Neural progenitor cell (in vitro differentiated cells): ENCODE measurements at places on chromosomes 6 and 20. TPM values are rescaled to one million over a fixed set of nuclear protein-coding genes. Genes with fewer than 3 reads are reported as not detected.
A peak's percentile ranks its signal among the peaks of the same experiment; 100 is the strongest.

GRCh38 chr6:52539607-52540006 is 37.3 kb downstream of the TRAM2 start:
- no peak for DNase-seq

DNA sequence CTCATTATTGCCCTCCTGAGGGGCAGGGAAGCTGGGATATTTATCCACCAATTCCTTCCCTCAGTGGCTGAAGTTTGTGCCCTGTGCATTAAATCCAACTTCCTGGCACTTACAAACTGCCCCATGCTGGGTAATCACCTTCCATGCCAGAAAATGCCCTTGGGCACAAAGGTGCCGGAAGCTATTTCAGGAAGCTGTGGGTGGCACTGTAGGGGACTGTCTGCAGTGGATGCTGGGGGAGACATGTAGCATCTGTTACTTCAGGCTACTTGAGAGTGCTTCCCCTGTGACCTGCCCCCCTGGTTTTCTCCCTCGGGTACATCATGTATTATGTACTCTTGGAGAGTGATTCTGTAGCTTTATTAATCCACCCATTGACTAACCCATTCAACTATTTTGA is 24.7 kb upstream of the RALGAPA2 start:
- no peak for DNase-seq

Gene MARCKS
- 133 and 163 TPM in 2 replicates for total RNA-seq

GRCh38 chr6:138157986-138158638 is 3.6 kb upstream of the ARFGEF3 start:
- no peak for DNase-seq

Gene ZNF334
- total RNA-seq: 29.0 and 45.9 TPM in 2 replicates

Gene LINC00237
- total RNA-seq: not detected in 2 replicates

DNA sequence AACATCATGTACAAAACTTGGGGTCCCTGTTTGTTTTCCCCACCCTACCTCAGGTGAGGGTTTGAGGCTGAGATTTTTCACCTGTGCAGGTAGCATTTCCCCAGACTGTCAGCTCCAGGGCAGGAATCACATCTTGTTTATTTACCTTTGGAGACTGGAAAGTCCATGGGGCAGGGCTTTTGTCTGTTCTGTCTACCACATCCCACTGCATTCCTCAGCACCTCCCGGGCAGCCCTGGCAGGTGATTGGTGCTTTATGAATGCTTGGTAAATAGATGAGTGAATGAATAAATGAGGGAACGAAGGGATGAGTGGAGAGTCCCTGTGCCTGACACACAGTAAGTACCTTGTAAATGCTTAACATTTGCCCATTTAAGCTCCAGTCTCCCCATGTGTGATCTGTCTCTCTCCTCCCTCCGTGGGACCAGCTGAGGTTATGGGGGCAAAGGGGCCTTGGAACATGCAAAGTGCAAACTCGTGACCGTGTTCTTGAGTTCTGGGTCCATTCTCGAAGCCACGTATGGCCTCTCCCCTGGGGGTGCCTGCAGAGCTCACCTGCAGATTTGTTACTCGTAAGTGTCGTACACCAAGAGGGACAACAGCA is 69.7 kb upstream of the PMEPA1 start:
- no peak for DNase-seq

GRCh38 chr6:48671505-48671904 is 560.5 kb upstream of the PTCHD4 start:
- no peak for DNase-seq

Gene DEFB114
- not detected in 2 replicates for total RNA-seq

Gene DEFB112
- total RNA-seq: not detected in 2 replicates

Gene CDSN
- total RNA-seq: not detected in 2 replicates

GRCh38 chr6:107419733-107420132 is 39.6 kb downstream of the PDSS2 start:
- DNase-seq: no peak

Gene FARS2
- 9.9 and 10.8 TPM in 2 replicates for total RNA-seq

Gene BICRAL
- 8.6 TPM in 2 replicates for total RNA-seq

DNA sequence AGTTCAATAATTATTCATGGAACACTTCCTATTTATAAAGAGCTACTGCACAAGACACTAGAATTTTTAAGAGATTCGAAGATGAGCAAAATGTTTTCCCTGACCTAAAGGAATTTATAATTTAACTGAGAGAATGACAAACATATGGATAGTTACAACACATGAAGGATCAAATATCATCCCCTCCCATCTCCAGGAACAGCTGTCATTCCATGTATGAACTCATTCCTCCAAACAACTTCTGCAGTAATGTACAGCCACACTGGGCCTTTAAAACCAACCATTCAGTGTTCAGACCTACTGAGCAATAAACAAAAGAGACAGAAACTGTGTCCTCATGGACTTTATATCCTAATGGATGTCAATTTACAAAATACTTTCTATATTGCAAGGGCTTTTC is 87.8 kb downstream of the KIF16B start:
- DNase-seq: no peak

Gene SULF2
- total RNA-seq: 24.0 and 38.0 TPM in 2 replicates

GRCh38 chr6:7974938-7975763 is 64.6 kb upstream of the TXNDC5 start:
- no peak for DNase-seq

GRCh38 chr20:57440678-57441509 is 49.7 kb downstream of the RBM38 start:
- peak; percentile 65 for DNase-seq

Gene FOXF2
- not detected in 2 replicates for total RNA-seq

Gene RGS17
- total RNA-seq: 4.8 and 8.1 TPM in 2 replicates

- no peak for DNase-seq
These were observed 81.5 kb downstream of the CEBPB start for GRCh38 chr20:50272030-50272723.

Gene CDKN1A
- total RNA-seq: 7.0 and 14.1 TPM in 2 replicates

DNA sequence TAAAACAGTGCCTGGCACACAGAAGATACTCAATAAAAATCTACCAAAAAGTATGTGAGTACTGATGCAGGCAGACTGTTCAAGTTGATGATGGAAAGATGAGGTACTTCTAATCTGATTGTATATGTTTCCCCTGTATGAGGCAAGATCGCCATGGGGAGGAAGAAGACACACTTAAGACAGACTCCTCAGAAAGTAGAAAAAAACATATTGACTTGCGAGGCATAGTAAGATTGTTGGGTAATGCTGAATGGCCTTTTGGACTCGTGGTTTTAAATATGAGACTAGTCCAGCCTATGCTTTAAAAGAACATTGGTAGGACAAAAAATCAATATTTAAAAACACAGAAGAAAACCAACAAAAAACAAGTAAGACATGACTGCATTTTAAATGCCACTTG is 72.6 kb downstream of the SHPRH start:
- no peak for DNase-seq

GRCh38 chr20:46013829-46014516 is 5.3 kb downstream of the MMP9 start:
- peak; percentile 90 for DNase-seq

Gene ISM1
- 0.06 TPM in 1 of 2 replicates, not detected in the other for total RNA-seq

Gene VWA7
- total RNA-seq: 0.15 and 0.34 TPM in 2 replicates

DNA sequence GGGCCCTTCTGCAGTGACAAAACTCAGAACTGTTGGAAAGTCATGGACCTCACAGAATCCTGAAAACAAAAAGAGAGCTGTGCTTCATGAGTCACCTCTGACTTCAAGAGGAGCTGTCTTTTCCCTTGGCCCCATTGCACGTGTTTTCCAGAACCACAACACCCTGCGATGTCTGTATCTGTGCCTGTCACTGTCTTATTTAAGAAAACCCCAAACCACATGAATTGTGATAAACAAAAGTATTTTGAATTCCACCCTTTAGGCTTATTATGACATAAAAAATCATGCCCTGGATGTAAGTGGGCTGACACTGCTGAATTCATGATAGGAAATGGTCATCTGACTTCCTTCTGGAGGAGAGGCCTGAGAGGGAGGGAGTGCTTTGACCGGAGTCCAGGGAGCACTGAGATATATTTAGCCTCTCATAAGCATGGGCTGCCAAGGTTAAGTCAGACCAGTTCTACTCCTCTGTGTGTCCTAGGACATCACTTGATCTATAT is 96.4 kb upstream of the DUSP22 start:
- DNase-seq: no peak

GRCh38 chr6:42166444-42167141 is 6.6 kb upstream of the GUCA1A start:
- DNase-seq: peak; percentile 87

DNA sequence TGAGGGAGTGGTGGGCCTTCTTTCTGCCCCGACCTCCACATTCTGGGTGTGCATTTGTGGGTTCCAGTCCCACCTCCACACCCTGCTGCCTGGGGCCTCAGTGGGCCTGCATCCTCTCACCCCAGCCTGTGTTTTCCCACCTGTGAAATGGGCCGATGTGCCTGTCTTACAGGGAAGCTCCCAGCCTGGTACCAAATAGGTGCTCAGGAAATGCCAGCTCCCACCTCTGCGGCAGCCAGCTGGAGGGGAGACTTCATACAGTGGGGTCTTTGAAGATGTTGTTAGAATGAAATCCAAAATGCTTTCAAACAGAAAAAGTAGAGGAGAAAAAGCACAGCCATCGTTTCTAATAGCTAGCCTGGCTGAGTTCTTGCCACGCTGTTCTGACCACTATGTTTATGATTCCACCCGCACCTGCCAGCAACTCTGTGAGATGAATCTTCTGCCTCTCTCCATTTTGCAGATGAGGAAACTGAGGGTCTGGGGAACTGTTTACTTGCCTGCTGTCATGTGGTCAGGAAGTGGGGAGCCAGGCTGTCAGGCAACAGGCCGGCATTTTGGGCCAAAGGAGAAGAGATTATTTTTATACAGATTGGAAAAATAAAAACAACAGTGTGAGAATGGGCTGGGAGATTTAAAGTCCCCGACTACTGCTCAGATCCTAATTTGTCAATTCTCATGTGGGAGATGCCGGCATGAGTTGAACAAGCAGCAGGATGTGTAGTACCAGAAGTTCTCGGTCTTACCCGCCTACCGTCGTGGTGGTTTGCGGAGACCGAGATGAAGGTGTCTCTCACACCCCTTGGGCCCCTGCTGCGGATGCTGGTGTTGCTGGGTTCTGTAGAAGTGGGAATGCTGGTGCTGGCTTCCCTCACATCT is 4.6 kb downstream of the TMEM181 start:
- DNase-seq: no peak

DNA sequence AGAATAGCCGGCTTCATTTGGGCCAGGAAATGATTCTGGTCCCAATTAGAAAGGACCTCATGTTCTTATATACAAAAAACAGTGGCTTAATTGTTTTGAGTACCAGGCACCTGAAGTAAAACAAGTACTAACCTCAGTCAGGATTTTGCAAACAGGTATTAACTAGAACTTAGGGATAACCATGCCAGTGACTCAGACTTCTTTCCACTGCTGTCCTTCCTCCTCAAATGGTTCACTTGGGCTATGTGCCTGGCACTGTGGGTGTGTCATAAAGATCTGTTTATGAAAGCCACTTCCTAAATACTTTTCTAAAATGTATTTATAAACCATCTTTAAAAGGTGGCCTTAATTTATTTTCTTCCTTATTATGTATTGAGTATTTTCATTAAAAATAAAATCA is 10.7 kb downstream of the CLDN20 start:
- no peak for DNase-seq

Gene NTSR1
- total RNA-seq: 0.12 and 0.26 TPM in 2 replicates

- DNase-seq: no peak
These were observed 234.5 kb upstream of the ZNF217 start for GRCh38 chr20:53828088-53828681.

Gene PLA2G7
- total RNA-seq: 1.1 and 1.8 TPM in 2 replicates

- DNase-seq: no peak
These were observed 114.5 kb downstream of the TOX2 start for GRCh38 chr20:44028868-44029847.

Gene LTB
- 0.15 TPM in 1 of 2 replicates, not detected in the other for total RNA-seq

DNA sequence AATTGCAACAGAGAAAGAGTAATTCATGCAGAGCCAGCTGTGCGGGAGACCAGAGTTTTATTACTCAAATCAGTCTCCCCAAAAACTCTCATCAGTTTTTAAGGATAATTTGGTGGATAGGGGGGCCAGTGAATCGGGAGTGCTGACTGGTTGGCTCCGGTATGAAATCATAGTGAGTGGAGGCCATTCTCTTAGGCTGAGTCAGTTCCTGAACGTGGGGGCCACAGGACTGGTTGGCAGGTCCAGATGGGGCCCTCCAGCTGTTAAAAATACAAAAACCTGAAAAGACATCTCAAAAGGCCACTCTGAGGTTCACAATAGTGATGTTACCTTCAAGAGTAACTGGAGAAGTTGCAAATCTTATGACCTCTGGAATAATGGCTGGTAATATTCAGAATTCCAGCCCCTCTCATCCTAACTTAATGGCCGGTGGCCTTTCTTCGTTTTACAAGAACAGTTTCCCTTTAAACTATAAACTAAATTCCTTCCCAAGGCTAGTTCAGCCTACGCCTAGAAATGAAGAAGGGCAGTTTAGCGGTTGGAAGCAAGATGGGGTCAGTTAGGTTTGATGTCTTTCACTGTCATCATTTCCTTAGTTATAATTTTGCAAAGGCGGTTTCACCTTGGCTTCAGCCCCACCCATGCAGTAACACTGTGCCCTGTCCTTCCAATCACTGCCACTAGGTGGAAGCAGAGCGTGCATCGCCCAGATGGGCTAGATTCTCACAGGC is 6.8 kb upstream of the MICA start:
- peak; percentile 78 for DNase-seq

Gene GSTA2
- not detected in 2 replicates for total RNA-seq

Gene TRERF1
- 8.3 and 12.3 TPM in 2 replicates for total RNA-seq

- DNase-seq: no peak
These were observed 121.7 kb downstream of the SYCP2 start for GRCh38 chr20:59811681-59812171.

DNA sequence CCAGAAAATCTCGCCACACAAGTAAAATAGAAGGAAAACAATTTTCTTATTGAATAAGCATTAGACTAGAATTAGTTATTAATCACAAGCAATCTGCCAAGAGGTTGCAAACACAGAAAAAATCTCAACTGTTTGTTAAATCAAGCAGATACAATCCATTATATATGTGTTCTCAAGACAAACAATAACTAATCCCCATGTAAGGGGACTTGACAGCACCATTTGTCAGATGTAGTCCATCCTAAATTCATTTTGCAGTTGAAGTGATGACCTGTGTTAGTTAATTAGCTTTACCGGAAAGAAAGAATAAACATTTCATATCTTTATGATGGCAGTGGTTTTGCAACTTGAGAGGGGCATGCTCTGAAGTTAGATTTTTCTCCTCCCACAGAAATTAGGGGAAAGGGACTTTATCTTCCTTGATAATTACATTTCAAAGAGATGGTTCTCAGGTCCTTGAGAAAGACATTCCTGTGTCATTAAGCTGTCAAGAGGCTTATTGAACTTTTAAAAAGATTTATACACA is 1588.0 kb downstream of the GRIK2 start:
- no peak for DNase-seq

Gene UST
- total RNA-seq: 33.3 and 33.9 TPM in 2 replicates

Gene CYP24A1
- total RNA-seq: not detected in 2 replicates

DNA sequence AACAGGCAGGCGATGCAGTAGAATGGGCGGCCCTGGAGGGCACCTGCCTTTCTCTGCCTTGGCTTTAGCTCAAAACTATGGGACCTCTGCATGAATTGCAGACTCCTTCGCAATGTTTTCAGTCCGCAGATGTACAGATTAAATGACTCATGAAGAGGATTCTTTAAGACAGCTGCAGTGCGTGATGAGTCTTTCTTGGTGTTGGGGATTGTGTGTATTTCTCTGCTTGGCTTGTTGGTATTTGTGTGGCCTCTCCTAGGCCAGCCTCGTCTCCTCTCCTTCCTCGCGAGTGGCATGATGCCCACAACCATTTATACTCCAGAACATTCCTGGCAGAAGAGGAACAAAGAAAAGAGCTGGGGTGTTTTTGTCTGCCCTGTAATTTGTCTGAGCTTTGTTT is 110.6 kb downstream of the SYNDIG1 start:
- DNase-seq: no peak
